ENCODE measurements at places on chromosomes 3 and 15.

- no peak for DNase-seq
Measured at GRCh38 chr3:123618768-123619484, 34.1 kb upstream of the HACD2 start.

DNA sequence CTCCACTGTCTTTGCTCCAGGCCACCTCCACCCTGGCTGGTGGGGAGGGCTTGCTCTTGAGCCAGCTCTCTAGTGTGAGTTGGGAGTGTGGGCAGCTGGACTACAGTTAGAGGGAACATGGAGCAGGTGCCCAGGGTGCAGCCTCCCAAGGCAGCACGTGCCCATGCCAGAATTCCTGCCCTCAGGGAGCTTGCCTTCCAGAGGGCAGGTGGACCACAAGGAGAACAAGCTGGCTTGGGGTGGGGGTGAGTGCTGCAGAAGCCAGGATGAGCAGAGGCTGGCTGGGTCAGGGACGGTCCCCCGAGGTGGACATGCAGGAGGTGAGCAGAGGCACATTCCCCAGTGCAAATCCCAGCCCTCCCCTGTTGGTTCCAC is 89.5 kb downstream of the VGLL4 start:
- DNase-seq: no peak

GRCh38 chr3:89504432-89504831 is 397.0 kb downstream of the EPHA3 start:
- no peak for DNase-seq

DNA sequence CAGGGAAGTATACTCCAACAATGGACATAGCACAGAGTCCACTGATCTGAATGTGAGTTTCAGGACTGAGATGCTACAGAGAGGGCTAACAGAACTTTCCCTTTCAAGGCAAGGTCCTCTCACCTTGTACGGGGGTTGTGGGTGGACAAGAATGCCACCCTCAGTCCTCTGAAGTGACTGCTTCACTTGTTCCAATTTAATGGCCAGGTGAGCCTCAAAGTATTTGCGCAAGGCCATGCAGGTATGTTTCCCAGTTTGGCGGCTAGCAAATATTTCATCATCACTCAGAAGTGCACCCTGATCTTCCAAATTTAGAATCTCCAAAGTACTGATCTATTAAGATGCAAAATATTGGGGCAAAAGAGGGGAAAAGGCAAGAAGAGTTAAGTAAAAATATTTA is 38.1 kb downstream of the RBM15B start:
- DNase-seq: no peak

- no peak for DNase-seq
Measured at GRCh38 chr3:128359846-128360642, 106.6 kb downstream of the DNAJB8 start.

DNA sequence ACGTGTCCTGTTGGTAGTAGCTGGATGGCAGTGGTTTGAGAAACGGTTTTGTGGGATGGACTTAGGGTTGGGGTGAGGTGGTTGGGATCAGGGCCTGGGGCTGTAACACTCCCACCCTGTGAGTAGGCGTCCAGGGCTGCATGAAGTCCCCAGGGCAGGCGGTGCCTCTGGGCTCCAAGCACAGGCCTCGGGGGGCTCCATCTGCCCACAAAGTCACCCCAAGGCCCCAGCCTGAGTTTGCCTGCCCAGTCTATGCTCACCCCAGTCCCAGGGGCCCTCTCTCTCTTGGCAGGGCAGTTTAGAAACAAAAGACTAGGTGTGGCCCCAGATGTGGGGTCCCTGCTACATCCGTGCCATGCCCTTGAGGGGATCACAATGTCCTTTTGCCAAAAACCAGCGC is 86.9 kb upstream of the PRR23E start:
- no peak for DNase-seq

Measured in activated CD4-positive, CD25-positive, alpha-beta regulatory T cell treated with anti-CD3 and anti-CD28 coated beads, Interleukin-2, amount 50 U/mL, for 16 hours (primary cell).